ENCODE measurements at places on chromosomes 5 and 9. TPM values are rescaled to one million over a fixed set of nuclear protein-coding genes. Genes with fewer than 3 reads are reported as not detected.

The TRIM36 gene
- total RNA-seq: 79.2 TPM

The CBY3 gene
- not detected for total RNA-seq

The NRARP gene
- total RNA-seq: 2.7 TPM

The IFT74 gene
- total RNA-seq: 11.8 TPM

The GCNT4 gene
- 0.74 TPM for total RNA-seq

The SH3GLB2 gene
- total RNA-seq: 41.8 TPM

The TLX3 gene
- not detected for total RNA-seq

The HAPLN1 gene
- 9.6 TPM for total RNA-seq

The AQP7 gene
- not detected for total RNA-seq

The GRM6 gene
- under 0.01 TPM for total RNA-seq

The C6 gene
- not detected for total RNA-seq

The SIT1 gene
- total RNA-seq: not detected

The PRLR gene
- 1.5 TPM for total RNA-seq

The GMCL2 gene
- total RNA-seq: not detected

The MZB1 gene
- total RNA-seq: not detected

The TMED9 gene
- 33.2 TPM for total RNA-seq

The WDR38 gene
- total RNA-seq: 0.25 TPM

The ENTREP1 gene
- total RNA-seq: 3.2 TPM

The F2RL2 gene
- 0.49 TPM for total RNA-seq

The SYNPO gene
- total RNA-seq: 4.9 TPM

The CCDC183 gene
- total RNA-seq: 2.2 TPM

The PCSK1 gene
- 1.2 TPM for total RNA-seq

The PPP2R2B gene
- 91.0 TPM for total RNA-seq

Measured in temporal lobe (tissue), 4 donors.